Stimulated activated CD8-positive, alpha-beta memory T cell treated with anti-CD3 and anti-CD28 coated beads, Interleukin-2, amount 100 ng/mL, for 48 hours (primary cell): ENCODE measurements at places on chromosomes 5 and 9.

DNA sequence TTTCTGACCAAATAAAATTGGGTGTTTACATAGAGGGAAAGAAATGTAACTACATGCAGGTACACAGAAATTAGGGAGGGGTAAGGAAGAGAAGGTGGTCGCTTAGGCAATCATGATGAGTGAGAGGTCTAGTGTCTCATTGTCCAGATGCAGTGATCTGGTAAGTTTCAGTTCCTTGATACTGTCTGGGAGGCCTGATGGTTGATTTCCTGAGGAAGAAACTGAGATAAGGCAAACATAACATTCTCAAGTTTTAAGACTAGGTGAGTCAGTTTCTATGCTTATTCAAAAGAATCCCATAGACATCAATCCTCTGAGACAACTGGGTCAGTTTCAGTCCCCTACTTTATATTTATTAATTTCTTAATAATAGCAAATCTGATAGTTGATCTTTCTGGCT lies 843.3 kb upstream of the CDH10 start:
- DNase-seq: no peak

DNA sequence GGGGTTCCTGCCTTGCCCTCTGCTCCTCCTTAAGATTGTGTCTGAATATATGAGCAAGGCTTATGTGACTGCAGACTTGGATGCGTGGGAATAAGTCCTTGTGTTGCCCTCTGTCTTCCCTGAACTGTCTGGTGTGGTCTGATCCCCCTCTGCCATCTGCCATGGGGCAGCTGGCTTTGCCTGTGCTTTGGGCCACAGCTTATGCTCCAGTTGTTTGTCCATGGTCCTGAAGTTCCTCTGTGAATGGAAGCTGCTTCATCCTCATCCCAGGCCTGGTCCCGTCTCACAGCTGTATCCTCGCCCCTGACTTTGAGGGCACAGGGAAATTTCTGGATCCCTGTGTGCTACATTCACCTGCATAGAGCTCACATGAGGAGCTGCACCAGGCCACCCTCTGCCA lies 14.7 kb downstream of the IL31RA start:
- DNase-seq: no peak

DNA sequence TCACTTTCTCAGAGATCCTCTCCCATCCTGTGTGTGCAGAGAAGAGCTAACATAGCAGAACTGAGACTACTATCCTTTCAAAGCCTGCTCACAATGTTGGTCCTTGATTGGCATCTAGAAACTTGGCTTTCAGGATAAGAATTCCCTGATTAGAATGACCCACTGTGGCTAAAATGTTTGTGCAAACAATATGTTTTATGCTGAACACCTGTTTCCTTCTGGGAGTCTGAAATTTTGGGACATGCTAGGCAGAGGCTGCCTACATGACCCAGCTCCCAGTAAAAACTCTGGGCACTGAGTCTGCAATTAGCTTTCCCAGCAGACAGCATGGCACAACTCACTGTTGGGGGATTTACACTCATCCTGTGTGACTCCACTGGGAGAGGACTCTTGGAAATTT lies 78.9 kb downstream of the CFAP95 start:
- no peak for DNase-seq

GRCh38 chr5:94872526-94872925 lies 254.1 kb downstream of the SLF1 start:
- no peak for DNase-seq

- no peak for DNase-seq
Observed at GRCh38 chr5:34500236-34500847, 155.8 kb upstream of the RAI14 start.

GRCh38 chr9:91770229-91770628 lies 179.8 kb downstream of the ROR2 start:
- DNase-seq: no peak

DNA sequence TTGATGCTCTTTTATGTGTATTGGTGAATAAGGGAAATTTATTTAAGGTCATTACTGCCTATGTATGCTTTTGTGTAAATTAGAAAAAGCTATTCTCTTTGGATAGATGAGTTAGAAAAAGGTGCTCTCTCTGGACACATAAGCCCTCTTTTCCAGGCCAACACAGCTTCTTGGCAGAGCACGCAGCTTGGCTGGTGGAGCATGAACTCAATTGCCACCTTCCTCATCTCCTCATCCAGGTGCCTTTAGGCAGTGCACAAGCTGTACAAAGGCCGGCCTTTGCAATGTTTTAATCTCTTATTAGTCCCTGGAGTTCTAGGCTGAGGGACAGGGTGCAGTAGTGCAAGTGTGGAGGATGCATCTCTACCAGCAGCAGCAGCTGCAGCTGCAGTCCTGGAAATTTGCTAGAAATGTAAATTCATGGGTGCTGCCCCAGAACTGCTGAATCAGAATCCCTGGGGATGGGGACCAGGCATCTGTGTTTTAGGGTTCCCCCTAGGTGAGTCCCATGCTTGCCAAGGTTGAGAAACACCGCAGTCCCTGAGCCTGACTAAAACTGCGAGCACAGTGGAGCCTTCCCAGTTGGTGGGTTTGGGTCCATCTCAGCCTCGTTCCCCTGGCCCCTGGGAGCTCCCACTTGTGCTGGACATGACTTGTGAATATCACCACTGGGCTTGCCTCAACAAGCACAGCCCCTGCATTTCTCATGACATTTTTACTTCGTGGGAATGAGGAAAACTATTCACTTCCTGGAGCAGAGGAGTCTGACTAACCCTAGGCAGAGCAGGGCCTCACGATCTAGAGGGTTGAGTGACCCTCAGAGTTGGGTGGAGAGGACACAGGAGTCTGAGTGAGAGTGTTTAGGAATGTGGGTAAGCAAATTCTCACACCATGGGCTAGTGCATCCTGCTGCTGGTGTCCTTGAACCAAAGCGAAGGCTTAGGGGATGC lies 272.3 kb downstream of the ZSWIM6 start:
- DNase-seq: no peak

- no peak for DNase-seq
Observed at GRCh38 chr5:4018007-4018406, 422.4 kb downstream of the IRX1 start.

- no peak for DNase-seq
Observed at GRCh38 chr5:129506086-129506485, 46.0 kb downstream of the ADAMTS19 start.

GRCh38 chr5:125823572-125823971 lies 599.6 kb upstream of the GRAMD2B start:
- DNase-seq: no peak

DNA sequence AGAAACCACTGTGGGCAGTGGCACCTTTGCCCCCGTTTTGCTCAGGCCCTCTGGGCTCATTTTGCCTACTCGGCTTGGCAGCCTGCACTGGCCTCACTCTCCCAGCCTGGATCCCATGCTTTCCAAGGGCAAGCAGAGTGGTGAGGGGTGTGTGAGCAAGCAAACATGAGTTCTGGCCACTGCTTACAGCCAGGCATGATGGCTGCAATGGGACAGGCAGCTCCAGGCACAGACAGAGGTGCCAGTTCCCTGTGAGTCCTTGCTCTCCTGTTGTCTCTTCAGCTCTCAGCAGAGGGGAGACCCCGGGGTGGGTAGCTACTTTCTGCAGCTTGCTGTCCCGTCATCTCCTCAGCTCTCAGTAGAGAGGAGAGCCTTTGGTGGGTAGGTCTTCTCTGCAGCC lies 35.2 kb upstream of the TYRP1 start:
- DNase-seq: no peak

DNA sequence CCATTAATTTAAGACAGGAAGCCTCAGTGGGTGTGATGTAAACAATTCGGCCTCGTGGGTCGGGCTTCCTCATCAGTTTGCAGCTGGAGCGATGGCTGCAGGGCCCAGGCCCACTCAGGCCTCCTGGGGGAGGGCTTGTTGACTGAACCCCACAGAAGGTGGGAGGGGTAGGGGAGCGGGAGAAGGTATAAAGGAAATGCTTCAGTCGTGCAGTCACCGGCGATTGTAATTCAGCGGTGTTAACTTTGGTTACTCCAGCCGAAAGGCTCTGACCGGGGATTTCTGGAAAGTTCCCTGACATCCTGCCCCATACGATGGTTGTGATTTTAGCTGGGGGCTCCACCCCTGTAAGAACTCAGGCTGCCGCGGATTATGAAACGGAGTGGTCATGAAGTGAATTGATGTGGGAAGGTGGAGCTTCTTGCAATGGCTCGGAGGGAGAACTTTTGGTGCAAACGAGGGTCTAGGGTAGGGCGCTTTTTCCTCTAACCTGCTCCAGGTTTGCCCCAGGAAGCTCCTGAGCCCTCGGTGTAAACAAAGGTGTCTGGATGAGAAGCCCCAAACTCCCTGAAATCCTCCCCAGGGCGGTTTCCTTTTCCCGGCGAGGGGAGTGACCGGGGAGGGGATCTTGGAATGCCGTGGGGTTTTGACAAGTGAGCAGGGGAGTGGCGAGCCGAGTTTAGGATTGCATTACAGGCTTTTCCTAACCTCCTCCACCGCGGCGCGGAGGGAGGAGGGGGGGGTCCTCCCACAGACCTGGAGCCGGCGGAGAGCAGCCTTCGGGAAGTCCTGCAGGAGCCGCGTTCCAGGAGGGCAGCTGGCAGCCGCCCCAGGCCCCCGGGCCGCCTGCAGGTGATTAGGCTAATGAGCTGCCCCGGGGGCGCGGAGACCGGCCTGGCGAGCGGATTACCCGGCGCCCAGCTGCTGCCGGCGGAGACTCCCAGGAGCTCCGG lies 215.5 kb downstream of the PDZD2 start:
- DNase-seq: no peak

- DNase-seq: no peak
Observed at GRCh38 chr5:68080282-68081050, 135.1 kb upstream of the PIK3R1 start.

- DNase-seq: no peak
Observed at GRCh38 chr5:7348168-7348854, 47.6 kb upstream of the ADCY2 start.

- no peak for DNase-seq
Observed at GRCh38 chr5:81656783-81657182, 94.1 kb downstream of the SSBP2 start.

- DNase-seq: no peak
Observed at GRCh38 chr5:16418471-16418922, 47.1 kb downstream of the ZNF622 start.

DNA sequence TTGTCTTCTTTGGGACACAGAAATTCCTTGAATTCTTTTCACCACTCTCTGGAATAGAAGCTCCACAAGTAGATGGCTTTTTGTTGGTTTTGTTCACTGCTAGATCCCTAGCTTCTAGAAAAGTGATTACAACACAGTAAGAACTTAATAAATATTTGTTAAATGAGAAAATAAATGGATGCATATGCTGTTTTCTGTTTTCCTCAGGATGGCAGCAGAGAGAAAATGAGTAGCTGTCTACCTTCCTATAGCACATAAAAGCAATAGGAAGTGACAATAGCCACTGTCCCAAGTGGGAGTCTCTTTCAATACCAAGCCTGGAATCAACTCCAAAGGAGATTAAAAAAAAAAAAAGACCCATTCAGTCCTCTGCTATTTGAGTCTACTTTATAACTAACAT lies 100.6 kb upstream of the NREP start:
- DNase-seq: no peak

DNA sequence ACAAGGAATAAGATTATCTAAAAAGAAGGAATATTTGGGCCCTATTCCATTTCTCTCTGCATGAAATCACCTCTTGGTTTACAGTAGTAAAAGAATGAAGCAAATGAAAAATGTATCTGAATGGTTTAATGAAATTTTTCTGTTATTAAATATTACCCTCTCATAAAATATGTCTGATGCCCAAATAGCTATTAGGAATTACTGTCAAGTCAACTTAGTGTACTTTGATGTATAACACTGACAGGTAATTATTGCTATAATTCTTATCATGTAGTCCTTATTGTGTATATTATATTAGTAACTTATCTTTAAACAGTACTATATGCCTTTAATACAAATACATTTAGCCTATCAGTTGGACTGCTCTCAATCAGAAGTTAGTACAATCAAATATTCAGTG lies 8.4 kb downstream of the MYOT start:
- no peak for DNase-seq

DNA sequence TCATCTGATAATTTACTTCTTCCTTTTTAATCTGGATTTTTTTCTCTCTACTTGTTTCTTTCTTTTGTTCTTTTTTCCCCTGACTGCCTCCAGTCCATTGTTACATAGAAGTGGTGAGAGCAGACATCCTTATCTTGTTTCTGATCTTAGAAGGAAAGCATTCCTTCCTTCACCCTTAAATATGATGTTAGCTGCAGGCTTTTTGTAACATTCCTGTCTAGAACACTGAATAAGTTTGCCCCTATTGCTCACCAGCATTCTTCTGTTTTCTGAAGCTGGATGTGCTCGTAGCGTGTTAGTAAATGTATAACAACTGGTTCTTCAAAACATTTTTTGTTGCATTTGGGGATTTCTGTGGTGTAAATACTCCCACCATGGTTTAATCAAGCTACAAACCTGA lies 136.7 kb upstream of the NFIL3 start:
- no peak for DNase-seq

- no peak for DNase-seq
Observed at GRCh38 chr9:111683392-111683791, 22.0 kb downstream of the GNG10 start.

DNA sequence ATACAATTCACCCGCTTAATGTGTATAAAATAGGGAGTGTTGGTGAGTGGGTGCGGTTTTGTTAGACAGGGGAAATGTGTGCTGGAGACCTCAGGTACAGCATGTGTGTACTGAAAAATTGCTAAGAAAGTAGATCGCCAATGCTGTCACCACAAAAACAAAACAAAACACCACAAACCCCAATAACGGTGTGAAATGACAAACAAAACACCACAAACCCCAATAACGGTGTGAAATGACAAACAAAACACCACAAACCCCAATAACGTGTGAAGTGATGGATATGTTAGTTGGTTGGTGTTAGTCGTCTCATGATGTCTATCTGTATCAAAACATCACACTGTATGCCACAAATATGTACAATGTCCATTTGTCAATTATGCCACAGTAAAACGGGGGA lies 14.2 kb upstream of the GFPT2 start:
- no peak for DNase-seq

GRCh38 chr9:131043646-131044045 lies 34.7 kb downstream of the LAMC3 start:
- no peak for DNase-seq

DNA sequence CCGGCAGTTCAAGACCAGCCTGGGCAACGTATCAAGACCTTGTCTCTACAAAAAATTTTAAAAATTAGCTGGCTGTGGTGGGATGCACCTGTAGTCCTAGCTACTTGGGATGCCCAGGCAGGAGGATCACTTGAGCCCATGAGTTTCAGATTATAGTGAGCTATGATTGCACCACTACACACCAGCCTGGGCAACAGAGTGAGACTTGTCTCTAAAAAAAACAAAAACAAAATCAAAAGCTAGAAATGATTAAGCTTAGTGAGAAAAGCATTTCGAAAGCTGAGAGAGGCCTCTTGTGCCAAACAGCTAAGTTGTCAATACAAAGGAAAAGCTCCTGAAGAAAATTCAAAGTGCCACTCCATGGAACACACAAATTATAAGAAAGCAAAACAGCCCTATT lies 4.8 kb downstream of the FAM151B start:
- DNase-seq: no peak

GRCh38 chr5:72107901-72108201 lies 576 bp downstream of the MAP1B start:
- no peak for DNase-seq
